ENCODE measurements at places on chromosomes 12 and 14.
A peak's percentile ranks its signal among the peaks of the same experiment; 100 is the strongest.

GRCh38 chr12:109612975-109613502 is 39.4 kb downstream of the MVK start:
- DNase-seq: no peak

DNA sequence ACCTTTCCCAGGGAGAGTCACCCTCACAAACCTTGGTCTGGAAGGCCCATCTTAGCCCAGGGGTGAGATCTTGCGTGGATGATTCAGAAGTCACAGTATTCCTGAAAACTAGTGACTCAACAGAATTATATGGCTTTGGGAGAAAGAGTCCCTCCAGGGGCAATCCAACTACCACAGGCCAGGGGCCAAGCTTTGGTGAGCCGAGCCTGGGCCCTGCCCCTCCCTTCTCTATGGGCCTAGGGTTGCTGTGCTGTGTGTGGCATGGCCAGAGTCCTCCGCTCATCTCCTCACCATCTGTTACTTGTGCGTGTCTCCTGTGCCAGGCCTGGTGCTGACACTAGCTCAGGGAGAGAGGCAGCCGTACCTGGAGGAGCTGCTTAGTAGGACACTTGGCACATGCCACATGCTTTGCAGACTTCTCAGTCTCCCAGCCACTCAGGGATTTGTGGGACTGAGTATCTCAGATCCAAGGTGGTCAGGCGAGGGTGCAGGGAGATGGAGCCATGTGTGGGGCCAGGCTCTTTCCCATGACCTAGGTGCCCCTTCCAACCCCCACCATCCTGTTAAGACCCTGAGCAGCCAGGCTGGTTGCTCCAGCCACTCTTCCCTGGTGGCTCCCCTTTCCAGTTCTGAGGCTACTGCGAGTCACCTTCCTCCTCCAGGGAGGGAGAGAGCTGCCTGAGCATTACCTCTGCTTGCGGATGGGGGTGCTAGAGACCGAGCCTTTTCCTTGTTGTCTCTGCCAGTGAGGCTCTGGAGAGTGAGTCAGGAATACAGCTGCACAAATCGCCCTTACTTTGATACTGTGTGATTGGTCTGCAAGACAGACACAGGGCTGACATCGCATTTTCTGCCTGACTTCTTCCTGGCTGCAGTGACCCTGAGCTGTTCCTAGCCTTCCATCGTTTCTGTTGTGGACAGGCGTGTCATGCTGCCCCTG is 94.1 kb downstream of the SLC25A47 start:
- DNase-seq: peak; percentile 43

DNA sequence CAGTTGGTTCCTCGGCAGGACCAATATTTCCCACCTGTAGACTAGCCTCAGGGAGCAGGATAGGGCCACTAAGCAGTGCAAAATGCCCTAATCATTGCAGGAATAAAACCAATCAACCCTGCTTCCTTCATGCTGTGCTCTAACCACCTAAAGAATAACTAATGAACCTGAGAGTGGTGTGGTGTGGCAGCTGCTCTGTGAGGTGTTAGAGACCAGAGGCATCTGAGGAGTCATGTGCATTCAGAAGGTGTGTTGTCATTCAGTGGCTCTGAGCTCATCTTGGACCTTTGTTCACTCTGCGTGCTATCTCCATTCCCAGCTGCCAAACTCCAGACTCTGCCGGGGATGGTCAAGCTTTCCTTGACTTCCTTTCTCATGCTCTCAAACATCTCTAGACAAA is 136.7 kb upstream of the EGLN3 start:
- no peak for DNase-seq

DNA sequence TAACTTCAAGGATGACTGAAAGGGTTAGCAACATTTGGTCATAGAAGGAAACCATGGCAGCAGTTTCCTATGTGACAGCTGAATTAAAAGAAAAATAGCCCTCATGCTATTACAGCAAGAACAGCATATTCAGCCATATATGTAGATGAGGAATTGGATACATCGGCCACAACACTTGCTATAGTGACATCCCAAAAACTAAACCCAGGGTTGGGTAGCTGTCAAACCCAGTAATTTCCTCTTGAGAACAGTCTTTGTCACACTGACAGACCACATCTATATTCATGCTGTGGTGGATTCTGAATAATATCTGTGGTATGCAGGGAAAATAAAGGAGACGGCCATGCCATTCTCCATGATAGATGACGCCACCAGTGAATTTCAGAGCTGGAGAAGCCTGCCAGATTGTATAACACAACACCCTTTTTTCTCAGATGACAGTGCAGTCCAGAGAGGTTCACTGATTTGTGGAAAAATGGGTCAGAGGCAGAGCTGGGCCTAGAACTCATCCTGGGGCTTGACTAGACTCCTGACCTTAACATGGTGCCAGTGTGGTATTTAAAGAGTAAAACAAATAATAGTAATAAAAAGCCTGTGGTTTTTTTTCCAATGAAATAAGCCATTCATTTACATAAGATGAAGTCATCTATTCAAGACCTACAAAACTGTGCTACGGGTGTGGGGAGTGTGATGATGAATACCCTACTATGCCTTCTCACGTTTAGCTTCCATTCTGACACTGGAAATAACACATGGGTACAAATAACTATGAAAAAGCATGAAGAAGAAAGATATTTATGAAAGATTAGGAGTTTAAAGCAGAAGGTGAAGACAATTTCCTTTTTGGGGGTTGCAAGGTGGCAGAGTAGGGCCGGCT is 32.3 kb downstream of the EFCAB11 start:
- no peak for DNase-seq

- peak; percentile 26 for DNase-seq
Observed at GRCh38 chr12:52132754-52133161, 53.3 kb downstream of the SMIM41 start.

- no peak for DNase-seq
Observed at GRCh38 chr14:74286736-74287135, 16.0 kb downstream of the ABCD4 start.

DNA sequence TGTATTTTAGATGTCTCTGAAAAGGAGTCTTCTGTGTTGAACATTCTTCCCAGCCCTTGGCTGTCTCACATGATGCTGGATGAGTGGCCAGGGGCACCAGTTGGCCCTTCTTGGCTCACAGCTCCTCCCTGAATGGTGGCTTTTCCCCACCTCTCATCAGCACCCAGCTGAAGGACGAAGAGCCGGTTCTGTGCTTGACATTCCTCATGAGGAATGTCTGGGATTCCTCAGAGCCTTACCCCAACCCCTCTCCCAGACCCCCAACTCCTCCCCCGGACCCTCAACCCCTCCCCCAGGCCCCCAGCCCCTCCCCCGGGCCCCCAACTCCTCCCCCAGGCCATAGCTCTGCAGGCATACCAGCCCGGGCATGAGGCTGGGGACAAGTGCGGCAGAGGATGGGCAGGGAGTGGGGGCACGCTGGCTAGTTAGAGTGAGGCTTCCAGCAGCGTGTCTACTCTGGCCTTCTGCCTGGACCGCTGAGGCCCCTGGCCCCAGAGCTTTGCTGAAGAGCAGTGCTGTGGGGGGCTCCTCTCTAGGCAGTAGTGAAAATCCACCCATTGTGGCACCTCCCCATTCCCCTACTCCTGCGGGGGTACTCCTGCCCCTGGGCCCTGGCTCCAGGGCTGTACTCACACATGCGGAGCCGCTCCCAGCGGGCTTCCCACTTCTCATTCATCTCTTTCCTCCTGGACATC is 64.3 kb downstream of the PLEKHG3 start:
- DNase-seq: no peak

- DNase-seq: no peak
Observed at GRCh38 chr14:55645845-55646832, 66.1 kb downstream of the KTN1 start.

GRCh38 chr14:56147986-56148901 is 30.0 kb downstream of the PELI2 start:
- DNase-seq: no peak

DNA sequence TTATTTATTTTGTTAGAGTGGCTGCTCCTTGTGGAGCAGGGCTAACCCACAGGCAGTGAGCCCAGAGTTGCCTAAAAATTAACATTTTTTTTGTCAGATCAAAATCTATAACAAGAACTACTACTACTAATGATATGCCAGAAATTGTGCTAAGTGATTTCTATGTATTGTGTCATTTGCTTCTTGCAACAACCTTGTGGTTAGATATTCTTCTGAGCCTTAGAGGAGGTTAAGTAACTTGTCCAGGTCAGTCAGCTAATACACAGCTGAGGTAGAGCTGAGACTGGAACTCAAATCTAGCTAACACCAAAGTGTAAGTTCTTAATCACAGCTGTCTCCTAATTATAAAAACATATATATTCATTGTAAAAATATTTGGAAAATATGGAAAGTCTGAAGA is 29.8 kb downstream of the CFL2 start:
- no peak for DNase-seq

DNA sequence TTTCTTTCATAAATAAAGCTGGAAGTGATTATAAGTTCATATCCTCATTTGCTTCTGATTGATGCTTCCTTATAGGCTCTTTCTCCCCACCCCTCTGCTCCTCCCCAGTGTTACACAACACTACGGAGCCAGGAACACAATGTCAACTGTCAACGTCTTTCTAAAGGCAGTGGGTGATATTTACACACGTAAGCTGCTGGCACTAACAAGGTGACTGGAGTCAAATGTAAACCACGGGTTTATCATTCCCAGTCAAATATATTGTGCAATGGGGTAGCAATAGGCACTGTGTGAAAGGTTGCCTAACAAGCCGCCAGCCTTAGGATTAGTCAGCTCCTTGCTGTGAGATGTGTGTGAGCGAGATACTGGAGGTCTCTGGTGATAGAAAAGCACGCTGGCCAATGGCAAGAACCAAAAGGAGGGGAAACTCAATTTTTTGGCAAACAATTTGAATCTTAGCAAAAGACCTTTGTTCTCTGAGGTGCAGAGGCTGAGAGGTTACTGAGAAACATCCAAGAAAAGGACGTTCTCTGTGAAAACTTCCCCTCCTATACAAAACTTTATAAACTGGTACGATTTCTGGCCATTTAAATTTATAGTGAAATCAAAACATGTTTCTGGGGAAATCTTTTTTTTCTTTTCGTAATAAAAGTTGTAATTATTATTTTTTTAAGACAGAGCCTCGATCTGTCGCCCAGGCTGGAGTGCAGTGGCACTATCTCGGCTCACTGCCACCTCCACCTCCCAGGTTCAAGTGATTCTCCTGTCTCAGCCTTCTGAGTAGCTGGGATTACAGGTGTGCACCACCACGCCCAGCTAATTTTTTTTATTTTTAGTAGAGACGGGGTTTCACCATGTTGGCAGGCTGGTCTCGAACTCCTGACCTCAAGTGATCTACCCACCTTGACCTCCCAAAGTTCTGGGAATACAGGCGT is 22.3 kb upstream of the HECTD1 start:
- peak; percentile 86 for DNase-seq

DNA sequence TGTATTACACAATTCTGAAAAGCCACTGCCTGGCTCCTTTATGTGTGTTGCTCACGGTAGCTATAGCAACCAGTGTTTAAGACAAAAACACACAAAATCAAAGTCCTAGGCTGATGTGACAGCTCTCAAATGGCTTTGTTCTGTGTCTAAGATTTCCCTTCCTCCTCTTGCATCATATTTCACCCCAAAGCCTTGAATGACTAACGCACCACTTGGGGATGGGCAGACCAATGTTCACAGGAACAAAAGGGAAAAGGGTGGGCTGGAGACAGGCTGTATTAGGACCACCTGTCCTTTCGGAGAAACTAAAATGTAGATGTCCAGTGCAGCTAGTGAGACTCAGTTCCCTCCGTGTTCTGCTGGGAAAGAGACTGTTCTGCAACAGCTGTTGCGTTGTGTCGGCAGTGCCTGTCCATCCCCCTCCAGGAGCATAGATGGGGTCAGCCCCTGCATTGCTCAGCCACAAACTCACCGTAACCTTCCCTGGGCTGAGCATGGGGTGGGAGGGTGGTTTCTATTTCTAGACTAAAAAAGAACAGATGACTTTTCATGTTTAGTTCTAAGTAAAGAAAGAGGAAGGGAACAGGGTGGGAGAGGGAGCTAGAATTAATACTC is 26.8 kb upstream of the DAAM1 start:
- DNase-seq: no peak

GRCh38 chr12:25323581-25323982 is 72.9 kb upstream of the KRAS start:
- no peak for DNase-seq

DNA sequence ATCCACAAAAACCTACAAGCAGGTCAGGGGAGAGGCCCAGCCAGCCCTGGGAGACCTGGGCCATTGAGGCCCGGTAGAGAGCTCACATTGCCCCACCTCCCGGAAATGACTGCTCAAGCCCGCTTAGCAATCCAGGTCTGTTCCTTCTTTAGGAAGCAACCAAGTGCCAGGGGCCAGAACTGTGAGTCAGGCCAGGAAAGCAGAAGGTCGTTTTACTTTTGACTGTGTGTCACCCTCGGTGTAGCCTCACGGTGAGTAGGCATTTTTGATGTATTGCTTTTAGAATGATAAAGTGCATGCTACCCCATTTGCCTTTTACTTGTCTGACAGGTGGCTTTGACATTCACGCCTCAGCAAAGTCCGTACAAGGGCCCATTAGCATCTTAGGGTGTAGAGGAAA is 25.4 kb upstream of the PWP1 start:
- DNase-seq: no peak

DNA sequence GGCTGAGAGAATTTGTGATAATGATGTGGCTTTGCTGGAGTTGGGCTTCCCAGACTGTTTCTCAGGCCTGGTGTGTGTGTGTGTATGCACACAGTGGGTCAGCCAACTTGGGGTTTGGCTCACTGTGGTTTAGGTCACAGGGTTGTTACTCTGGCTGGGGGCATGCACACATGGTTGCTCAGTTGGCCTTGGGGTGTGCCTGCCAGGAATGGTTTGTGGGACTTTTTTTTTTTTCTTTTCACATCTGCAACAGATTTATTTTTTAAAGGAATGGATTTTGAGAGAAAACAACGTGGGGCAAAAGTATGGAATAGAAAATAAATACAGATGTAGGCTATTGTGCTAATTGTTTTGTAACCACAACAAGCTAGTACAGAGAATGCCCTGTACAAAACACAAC is 25.0 kb upstream of the GTF2A1 start:
- no peak for DNase-seq

DNA sequence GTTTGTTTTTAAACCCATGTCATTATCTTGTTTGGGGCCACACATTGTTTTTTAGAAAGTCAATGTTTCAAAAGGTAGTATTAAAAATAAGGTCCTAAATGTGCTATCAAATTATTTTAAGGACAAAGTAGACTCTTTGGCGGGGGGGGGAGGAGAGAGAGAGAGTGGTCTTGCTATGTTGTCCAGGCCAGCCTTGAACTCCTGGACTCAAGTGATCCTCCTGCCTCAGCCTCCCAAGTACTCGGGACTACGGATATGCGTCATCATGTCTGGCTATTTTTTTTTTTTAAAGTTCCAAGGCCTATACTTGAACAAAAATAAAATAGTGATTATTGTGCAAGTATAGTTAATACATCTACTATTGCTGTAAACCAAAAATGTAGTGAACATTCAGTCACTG is 26.2 kb downstream of the PAWR start:
- DNase-seq: no peak

GRCh38 chr12:122422730-122423257 is 325 bp upstream of the CLIP1 start:
- no peak for DNase-seq

Data from gastrocnemius medialis (tissue), 4 donors.